8988T (cell line): ENCODE measurements at places on chromosomes 1 and 21.

DNA sequence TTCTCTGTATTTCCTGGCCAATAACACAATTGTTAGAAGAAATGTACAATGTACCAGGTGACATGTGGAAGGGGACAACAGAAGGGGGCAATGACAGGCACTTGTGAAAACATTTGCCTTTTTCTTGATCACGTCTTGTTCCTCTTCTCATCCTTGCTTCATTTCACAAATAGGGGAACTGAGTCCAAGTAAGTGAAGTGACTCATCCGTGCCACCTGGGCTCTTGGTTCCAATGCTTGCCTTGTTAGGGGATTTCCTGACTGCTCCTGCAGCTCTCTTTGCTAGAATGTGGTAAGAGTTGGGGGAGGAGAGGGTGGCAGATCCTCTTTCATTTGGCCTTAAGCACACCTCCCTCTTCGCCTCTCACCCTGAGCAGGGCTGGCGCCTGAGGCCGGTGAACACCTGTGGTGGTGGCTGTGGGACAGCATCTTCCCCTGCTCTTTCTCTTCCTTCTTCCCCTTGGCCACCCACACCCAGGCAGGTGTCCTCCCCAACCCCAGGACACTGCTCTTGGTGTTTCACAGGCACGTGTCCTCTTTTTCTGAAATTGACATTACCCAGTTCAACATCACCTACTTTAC lies 2.2 kb upstream of the RHEX start:
- no peak for DNase-seq

DNA sequence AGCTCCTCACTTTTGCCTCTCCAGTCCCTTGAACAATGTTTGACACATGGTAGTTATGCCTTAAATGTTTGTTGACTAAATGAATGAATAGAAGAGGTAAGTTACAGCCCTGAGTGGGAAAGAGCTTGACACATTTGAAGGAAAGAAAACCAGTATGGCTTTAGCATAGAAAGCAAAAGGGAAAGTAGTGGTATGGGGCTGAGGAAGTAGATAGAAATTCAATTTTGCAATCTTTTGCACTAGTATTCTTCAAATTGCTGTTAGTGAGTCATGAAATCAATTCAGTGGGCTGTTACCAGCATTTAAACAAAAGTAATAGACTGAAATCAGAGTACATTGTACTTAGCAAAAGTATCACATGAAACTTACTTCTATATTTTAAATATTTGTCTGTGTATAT lies 21.1 kb downstream of the PLA2G4A start:
- no peak for DNase-seq

- no peak for DNase-seq
Observed at GRCh38 chr1:22158654-22159053, 15.8 kb upstream of the WNT4 start.

- no peak for DNase-seq
Observed at GRCh38 chr1:171844381-171844780, 3.1 kb downstream of the DNM3 start.

DNA sequence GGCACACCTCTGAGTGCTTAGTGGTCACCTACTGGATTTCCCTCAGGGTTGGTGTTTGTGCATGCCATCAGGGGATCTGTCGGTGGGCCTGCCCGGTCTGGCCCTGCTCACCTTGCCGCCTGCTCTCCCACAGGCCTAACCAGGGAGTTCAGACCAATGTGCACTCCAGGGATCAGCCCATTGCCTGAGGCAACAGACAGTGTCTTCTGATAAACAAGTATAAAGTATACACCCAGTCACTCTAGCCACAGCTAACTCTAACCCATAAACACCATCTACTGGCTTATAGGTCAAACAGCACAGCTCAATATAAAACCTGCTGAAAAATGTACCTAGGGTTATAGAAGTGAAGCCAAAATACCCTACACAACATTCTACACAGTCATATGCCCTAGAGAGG lies 1300.0 kb downstream of the PLA2G4A start:
- peak; percentile 12 for DNase-seq

GRCh38 chr1:100075773-100076172 lies 57.0 kb downstream of the SASS6 start:
- no peak for DNase-seq

GRCh38 chr1:208418667-208419066 lies 174.5 kb upstream of the PLXNA2 start:
- DNase-seq, result no peak
